Endothelial cell (in vitro differentiated cells): ENCODE measurements at places on chromosomes 6 and 20. TPM values are rescaled to one million over a fixed set of nuclear protein-coding genes. Genes with fewer than 3 reads are reported as not detected.

COL9A3 gene
- 1.8 TPM for total RNA-seq

IPCEF1 gene
- 18.8 TPM for total RNA-seq

NRN1 gene
- 39.6 TPM for total RNA-seq

GRIK2 gene
- total RNA-seq: 2.8 TPM

NKAPL gene
- total RNA-seq: 0.44 TPM

PI16 gene
- total RNA-seq: 20.5 TPM

NELFE gene
- total RNA-seq: 47.8 TPM

MYLK2 gene
- 1.7 TPM for total RNA-seq

PTCHD4 gene
- total RNA-seq: 28.5 TPM

OR12D3 gene
- total RNA-seq: not detected

ENPP5 gene
- 4.8 TPM for total RNA-seq

VSX1 gene
- total RNA-seq: not detected

CFAP61 gene
- not detected for total RNA-seq

C6orf58 gene
- 0.82 TPM for total RNA-seq

FOXP4 gene
- 32.5 TPM for total RNA-seq

EDN3 gene
- not detected for total RNA-seq

SLC2A10 gene
- total RNA-seq: 19.4 TPM

ARID1B gene
- total RNA-seq: 104 TPM

TCP11 gene
- total RNA-seq: 0.18 TPM

EPPIN gene
- total RNA-seq: not detected

HDGFL1 gene
- total RNA-seq: not detected

MYL9 gene
- 128 TPM for total RNA-seq

PTP4A1 gene
- total RNA-seq: 58.6 TPM

CPXM1 gene
- total RNA-seq: 139 TPM

POU3F2 gene
- total RNA-seq: 0.08 TPM

CCN6 gene
- not detected for total RNA-seq

BFSP1 gene
- total RNA-seq: 3.5 TPM

RNF217 gene
- total RNA-seq: 50.7 TPM

ALDH8A1 gene
- 0.15 TPM for total RNA-seq

C20orf144 gene
- total RNA-seq: not detected
